ENCODE measurements at places on chromosomes 6 and 20.

GRCh38 chr20:33540427-33540826 lies 50.5 kb downstream of the CBFA2T2 start:
- no peak for DNase-seq

DNA sequence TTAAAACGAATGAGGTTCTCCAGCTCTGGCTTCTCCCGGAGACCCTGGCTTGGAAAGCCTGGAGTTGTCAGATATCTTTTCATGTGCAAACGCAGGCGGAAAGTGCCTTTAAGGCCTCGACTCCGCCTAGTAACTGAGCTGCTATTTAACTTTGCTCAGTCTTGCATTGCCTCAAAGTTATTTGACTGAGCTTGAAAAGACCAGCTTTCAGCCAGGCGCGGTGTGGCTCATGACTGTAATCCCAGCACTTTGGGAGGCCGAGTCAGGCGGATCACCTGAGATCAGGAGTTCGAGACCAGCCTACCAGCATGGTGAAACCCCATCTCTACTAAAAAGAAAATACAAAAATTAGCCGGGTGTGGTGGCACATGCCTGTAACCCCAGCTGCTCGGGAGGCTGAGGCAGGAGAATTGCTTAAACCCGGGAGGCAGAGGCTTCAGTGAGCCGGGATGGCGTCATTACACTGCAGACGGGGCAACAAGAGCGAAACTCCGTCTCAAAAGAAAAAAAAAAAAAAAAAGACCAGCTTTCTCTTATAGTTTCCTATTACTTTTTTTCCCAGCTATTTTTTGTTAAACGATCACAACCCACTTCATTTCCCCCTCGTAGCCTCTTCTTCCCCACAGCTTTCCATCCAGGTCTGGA lies 1.9 kb downstream of the GCNT2 start:
- no peak for DNase-seq

- no peak for DNase-seq
These were observed 48.8 kb downstream of the PRR18 start for GRCh38 chr6:166259296-166259977.

DNA sequence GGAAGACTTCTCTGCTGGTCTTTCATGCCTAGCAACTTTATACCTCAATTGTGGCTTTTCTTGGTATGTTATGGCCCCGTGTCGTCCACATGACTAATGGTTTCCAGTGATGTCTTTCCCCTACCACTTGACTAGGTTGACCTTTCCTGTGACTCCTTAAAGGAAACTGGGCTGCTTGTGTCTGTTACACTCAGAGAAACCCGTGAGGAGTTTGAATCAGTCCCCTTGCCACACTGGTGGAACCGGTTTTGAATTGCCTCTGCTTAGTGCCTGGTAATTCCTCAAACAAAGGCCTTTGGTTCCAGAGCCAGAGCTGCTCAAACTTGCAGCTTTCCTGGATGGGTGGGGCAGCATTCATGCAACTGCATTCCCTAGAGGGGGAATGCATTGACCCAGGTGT lies 21.9 kb downstream of the ECT2L start:
- no peak for DNase-seq

- DNase-seq, result peak; percentile 67
These were observed 46.0 kb upstream of the TAGAP start for GRCh38 chr6:159090530-159091480.

DNA sequence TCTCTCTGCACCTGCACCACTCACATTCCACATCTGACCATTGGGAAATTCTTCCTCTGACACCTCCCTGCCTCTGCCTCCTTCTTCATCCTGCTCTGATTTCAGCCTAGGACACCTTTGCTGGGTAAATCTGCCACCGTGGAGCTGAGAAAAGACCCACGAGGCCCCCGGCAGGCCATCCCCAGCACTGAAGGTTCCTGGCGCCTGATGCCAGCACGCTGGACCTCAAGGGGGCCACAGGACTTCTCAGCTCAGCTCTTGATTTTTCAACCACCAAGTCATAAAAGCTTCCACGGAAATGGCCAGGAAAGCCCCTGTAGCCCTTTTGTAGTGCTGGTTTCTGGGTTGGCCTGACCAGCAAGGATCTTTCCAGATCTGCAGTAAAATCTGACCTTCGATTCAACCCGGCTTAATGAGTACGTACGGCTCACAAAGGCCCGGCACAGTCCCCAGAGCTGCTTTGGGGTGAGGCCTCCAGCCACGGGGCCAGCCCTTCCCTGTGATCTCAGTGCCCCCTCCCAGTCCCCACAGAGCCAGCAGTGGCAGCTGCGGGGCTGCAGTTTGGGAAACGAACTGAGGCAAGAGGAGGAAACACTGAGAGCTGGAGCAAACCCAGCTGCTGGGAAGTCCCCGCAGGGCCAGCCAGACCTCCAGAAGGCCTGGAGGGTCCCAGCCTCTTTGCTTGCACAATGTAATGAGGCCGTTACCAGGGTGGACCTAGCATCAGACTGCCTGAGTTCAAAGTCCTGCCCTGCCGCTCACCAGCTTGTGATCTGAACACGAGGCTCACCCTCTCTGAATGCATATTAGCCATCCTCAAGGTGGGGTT lies 157.5 kb downstream of the BMP7 start:
- no peak for DNase-seq

DNA sequence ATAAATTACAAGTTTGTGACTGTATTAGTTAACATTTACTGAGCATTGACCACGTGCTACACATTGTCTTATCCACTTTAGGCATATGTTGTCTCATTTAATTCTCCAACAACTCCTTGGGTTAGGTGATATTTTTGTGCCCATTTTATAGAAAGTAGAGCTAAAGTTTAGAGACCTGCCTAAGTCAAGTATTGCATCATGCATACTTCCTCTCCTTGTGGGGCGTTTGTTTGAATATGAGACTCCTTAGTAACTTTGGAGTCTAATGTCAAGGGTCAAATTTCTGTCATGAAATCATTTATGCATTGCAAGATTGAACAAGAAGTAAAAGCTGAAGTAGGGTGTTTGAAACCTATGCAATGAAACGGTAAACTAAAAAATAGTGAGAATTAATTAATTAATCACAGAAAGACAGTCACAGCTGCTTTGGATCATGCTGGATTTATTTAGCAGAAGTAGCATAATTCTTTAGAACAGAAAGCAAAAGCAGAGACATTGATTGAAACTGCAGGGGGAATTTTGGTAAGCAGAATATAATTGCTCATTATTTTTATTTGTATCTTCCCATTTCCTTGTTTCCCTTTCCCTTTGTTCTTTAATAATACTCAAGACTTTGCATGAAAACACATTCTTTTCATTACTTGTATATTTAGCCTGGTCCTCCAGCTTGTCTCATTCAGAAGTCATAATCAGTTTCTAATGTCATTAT lies 1374.4 kb upstream of the GJE1 start:
- no peak for DNase-seq

All from mesenteric fat pad (tissue), 1 donor.